ENCODE measurements at places on chromosomes 1 and 21. TPM values are rescaled to one million over a fixed set of nuclear protein-coding genes. Genes with fewer than 3 reads are reported as not detected.

DNA sequence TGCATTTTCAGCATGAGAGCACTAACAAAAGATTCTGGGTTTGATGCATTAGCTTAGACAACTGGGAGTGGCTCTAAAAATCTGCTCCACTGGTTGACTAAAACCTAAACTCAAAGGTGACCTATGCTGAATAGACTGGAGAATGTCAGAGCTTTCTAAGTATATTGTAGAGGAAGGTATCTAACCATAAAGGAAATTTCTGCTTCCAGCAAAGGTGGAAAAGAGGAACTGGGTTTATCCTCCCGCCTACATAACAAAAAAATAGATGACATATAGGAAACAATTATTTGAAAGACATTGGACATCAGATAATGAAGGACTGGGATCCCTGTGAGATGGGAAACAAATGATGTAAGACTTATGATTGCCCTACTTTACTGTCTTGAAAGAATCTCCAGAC is 35.8 kb upstream of the CR2 start:
- DNase-seq, result no peak

GRCh38 chr21:26159869-26160268 is 10.7 kb downstream of the APP start:
- no peak for DNase-seq

GRCh38 chr1:23062271-23062670 is 43.0 kb downstream of the KDM1A start:
- DNase-seq, result no peak

The KPNA6 gene
- 30.6 TPM for total RNA-seq

The PLK3 gene
- 142 TPM for total RNA-seq

GRCh38 chr1:150472601-150473200 is 14.5 kb upstream of the TARS2 start:
- DNase-seq, result no peak

The CFAP74 gene
- total RNA-seq, result not detected

DNA sequence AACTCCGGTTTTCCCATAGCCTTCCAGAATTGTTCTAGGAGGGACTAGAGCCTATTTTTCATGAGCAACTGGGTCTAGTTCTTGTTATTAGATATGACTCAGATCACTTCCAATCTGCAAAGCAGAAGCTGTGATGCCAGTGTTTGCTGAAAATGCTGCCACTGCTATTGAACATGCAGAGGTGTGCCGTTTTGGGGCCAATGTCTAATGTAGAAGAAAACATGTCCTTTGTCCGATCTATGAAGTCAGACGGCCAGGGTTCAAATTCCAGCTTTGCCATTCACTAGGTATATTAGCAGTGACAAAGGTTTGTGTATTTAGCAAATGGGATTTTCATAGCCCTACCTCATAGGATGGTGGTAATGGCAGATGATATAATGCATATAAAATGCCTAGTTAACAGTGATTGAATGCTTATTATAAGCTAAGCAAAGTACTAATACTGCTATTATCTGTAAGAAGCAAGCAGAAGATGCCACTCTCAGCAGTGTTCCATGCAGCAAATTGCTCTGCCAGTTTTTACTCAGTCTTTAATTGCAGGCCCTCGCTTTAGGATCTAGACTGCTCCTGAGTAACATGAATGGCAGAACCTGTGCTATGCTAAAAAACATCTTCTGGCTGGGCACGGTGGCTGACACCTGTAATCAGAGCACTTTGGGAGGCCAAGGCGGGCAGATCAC is 40.1 kb upstream of the CXADR start:
- no peak for DNase-seq

- no peak for DNase-seq
These were observed 8.4 kb upstream of the BGLAP start for GRCh38 chr1:156233426-156234127.

Data from thoracic aorta (tissue), 2 donors.